ENCODE measurements at places on chromosomes 4 and X. TPM values are rescaled to one million over a fixed set of nuclear protein-coding genes. Genes with fewer than 3 reads are reported as not detected.

The NPY5R gene
- 0.38 TPM for total RNA-seq

The SCRG1 gene
- total RNA-seq, result not detected

DNA sequence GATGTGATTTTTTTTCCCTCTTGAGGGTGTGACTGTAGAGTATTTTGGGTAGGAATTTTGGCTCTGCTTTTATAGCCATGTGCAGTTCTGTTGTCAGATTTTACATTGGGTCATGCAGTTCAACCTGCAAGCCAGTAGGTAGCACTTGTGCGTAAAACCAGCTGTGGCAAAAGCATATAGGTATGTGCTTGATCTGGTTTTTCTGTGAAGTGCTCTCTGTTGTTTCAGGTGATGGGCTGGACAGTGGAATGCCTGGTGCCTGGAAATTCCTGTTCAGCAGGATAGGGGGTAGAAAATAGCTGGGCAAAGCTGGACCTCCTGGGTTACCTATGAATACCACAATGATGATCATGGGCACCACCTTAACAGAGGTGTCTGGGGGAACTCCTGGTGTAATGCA lies 584.2 kb upstream of the PCDH10 start:
- DNase-seq, result no peak
- no peaks in the 10 kb centered on the region for H3K36me3 ChIP-seq
- H3K4me1 ChIP-seq, result no peaks in the 10 kb centered on the region
- H3K27ac ChIP-seq, result no peak overlapping the region

DNA sequence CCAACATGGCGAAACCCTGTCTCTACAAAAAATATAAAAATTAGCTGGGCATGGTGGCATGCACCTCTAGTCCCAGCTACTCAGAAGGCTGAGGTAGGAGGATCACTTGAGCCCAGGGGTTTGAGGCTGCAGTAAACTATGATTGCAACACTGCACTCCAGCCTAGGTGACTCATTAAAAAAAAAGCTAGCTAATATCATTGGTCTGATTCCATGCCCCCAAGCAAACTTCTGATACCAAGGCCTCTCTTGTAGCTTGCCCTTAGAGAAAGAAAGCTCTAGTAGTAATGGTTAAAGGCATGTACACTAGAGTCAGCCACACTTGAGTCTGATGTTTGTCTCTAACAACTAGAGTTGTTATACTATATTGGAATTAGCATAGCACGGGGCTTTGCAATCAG lies 32.6 kb upstream of the PHF8 start:
- no peaks in the 10 kb centered on the region for H3K27me3 ChIP-seq
- H3K27ac ChIP-seq, result no peak overlapping the region
- H3K36me3 ChIP-seq, result no peaks in the 10 kb centered on the region

DNA sequence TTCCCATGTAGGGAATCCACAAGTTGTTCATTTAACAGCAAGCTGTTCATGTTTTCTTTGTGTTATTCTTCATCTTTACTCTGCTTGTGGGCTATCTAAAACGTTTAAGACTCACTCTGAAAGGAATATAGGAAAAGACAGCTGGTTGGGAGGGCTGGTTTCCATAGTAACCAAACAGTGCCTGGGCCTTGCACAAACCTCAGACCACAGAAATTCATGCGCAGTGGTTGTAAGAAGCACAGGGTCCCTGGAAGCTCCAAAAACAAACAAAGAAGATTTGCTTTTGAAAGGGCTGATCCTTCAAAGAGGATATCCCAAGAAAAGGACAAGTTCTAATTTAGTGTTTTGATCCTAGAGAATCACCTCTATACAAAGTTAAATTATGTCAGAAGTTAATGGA lies 7.8 kb downstream of the SERTM2 start:
- no peaks in the 10 kb centered on the region for H3K27me3 ChIP-seq
- no peak overlapping the region for H3K27ac ChIP-seq
- no peaks in the 10 kb centered on the region for H3K36me3 ChIP-seq
- no peak overlapping the region for H3K4me3 ChIP-seq
- no peaks in the 10 kb centered on the region for H3K4me1 ChIP-seq
- DNase-seq, result no peak

DNA sequence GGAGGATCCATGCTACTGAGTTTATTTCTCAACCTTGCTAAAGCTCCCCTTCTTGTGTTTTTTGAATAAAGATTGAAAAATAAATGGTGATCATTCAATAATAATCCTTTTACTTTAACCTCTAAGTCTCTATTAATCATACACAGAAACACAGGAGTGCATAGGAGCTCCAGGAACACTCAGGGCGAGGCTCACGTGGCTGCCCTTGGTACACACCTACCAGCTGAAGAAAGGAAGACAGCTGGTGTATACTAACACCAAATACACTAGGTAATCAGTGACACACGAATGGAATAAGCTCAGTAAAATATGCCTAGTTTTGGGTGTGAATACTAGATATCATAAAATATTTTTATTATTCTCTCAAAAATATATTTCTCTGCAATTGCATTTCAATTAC lies 26.2 kb downstream of the CCDC149 start:
- no peaks in the 10 kb centered on the region for H3K27me3 ChIP-seq
- H3K4me3 ChIP-seq, result no peak overlapping the region
- no peak for DNase-seq

DNA sequence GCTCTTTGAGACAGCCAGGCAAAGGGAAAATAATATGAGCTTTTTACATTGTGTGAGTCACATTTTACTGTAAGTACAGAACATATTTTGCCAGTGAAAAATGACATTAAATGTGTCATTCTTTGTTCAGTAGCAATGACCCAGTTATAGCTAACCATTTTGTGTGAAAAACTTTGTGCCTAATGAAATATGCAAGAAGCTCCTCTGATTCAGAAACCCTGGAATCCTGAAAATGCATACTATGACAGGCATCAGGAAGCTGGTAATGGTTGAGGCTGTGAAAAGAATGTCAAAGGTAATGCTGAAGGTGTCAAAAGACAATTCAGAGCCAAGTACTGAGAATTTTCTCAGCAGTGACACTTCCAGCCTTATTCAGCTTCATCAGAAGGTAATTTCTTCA lies 549.5 kb upstream of the SMIM31 start:
- no peaks in the 10 kb centered on the region for H3K27me3 ChIP-seq
- no peaks in the 10 kb centered on the region for H3K36me3 ChIP-seq
- no peak overlapping the region for H3K27ac ChIP-seq
- no peak for DNase-seq
- H3K4me1 ChIP-seq, result no peaks in the 10 kb centered on the region
